Cerebellar cortex (tissue), 1 donor: ENCODE measurements at places on chromosomes 3 and 15.

GRCh38 chr3:134542287-134542958, 56.6 kb downstream of the CEP63 start:
- DNase-seq, result no peak

GRCh38 chr15:37921527-37922385, 12.7 kb upstream of the TMCO5A start:
- no peak for DNase-seq

DNA sequence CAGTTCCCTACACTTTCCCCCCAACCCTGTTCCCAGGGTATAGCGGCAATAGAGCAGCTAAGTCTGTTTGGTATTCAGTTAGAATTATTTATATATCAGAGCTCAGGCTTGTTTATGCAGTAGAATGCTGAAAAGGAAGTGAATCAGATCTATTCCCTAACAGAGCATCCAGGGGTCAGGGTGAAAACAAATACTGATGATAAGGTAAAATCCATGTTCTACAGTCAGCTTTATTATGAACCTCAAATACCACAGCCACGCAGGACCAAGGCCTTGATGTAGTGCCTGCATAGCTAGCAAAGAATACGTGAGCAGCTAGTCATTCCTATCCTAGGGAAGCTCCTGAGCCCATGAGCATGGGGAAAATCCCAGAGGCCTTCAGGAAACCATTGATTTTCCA, 229.7 kb upstream of the ICE2 start:
- DNase-seq, result no peak

- DNase-seq, result no peak
These were observed 74.6 kb upstream of the PSMD6 start for GRCh38 chr3:64097920-64098319.

GRCh38 chr3:15491143-15491542, 30.4 kb downstream of the COLQ start:
- no peak for DNase-seq

DNA sequence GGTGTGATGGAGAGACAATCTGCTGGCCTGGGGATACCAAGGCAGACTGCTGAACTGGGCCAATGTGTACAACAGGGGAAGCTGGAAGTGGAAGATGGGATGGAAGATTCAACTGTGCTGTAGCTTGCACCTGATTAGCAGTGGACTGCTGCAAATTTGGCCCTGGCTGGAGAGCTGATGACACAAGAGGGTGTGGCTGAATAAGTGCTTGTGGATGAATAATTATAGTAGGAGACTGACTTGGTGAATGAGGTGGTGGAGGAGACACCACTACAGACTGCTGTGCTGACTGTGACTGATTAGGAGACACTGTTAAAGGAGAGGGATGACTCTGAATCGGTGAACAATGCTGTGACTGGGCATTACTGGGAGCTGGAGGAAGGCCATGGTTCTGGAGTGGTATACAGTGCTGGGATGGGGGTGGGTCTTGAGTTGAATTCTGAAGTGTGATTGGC, 52.5 kb downstream of the PHC3 start:
- DNase-seq, result no peak

DNA sequence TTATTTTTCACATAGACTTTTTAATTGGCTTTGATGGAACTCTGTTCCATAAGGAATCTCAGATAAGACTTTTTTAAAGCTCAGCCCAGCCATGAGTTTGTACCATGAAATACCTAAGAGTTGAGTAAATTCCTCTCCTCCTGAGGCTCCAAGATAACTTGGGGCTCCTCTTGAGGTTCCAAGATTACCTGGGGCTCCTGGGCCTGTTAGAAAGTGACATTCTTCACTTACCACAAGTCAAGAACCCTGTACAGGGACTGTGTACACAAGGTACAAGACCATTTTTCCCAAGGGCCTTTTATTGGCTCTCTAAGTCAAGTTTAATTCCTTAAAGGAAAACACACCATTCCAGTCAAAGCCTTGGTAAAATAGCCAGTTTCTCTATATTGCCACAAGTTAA, 111.3 kb upstream of the PRR20G start:
- DNase-seq, result no peak

DNA sequence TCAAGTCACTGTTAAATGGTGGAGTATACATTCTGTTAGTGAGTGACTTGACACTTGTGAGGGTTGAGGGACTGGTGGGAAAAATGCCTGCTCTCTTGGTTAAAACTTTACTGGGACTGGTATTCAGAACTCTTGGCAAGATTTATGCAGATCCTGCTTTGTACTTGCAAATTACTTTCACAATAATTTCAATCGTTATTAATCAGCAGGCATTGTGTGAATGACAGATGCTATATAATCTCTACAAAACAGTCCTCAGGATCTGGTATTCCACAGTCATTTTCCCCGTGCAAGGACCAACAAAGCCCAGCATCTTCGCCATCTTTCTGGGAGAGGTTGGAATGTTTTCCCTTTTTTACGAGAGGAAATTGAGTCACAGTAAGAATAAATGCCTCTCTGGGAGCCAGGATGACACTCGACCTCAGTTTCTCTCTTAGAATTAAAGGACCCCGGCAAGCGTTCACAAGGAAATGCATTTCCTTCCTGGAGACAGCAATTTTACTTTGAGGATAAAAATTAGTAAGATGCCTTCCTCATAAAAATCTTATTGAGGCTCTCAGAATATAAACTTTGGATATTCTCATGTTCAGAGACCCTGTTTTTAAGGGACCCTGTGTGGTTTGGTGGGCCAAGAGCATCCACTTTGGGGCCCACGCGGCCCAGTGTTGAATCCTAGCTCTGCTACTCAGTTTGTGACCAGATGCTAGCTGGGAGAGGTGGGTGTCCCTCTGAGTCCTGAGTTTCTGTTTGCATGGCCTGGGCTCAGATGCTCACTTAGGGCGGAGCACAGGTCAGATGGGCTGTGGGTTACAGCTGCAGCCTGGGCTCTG, 45.3 kb upstream of the PLCL2 start:
- DNase-seq, result no peak

DNA sequence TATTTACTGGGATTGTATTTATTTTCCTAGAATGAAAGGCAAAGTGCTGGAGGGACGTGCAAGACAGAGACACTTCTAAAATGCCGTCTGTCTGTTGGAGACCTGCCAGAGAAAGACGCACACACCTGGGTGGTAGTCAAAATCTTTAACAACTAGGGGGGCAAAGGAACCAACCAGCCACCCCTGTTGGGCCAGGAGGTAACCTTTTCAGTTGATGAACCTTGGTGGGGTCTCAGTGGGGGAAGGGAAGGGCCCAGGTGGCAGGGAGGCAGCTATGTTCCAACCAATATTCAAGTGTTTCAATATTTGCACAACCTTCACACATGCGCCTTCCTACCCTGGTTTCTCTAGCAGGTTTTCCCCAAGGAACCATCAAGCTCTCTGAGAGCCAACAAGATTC, 99.0 kb downstream of the MEGF11 start:
- DNase-seq, result no peak

DNA sequence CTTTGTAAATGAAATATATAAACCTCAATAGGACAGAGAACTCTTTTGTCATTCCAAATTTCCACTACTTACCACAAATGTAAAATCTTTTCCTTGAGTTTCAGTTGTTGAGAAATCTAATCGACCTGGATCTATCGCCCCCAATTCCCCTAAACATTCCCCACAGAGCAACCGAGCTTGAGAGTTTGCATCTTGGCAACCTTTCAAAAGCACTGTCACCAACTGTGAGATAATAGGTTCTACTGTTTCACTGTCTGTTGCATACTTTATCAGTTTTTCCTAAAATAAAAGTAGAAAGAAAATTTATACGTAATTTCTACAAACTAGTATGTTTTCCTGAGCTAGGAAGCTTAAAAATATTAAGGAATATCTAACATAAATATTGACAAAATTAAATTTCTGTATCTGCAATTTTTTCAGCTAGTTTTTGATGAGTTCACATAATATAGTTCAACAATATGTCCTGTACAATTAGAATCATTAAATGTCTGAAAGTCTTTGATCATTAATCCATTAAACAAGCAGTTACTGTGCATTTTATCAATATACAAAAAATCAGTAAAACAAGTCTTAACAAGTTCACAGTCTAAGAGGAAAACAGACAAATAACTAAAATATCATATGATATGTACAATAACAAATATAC, 54.5 kb downstream of the ATR start:
- no peak for DNase-seq

DNA sequence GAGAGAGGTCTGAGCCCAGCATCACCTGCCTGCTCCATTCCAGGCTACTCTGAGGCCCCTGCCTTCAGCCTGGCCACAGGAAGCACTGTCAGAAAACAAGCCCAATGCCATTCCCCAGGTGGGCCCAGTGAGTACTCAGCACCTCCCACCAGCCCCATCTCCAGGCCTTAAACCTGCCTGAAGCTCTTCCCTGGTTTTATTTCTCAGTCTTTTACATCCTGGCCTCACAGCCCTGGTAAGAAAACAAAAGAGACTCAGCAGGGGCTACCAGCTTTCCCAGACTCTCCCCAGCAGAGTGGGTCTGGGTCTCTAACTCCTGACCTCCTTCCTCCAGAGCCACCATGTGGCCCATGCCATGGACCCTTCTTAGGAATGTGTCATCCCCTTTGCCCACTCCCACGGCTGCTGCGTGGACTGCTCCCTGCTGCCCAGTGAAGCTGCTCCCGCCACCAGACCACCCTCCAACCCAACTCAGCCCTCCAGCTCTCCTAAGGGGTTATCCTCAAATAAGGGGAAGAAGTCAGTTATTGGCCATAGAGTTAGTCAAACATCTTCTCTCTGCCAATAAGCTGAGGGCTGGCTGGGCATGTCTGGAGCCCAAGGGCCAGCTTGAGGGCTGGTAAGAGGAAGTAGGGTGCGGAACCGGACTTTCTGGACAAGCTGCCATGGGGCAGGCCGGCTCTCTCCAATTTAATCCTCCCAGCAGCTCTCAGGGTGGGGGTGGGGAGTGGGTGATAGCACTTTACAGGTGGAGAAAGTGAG, 116.7 kb upstream of the LINGO1 start:
- DNase-seq, result no peak

- DNase-seq, result no peak
These were observed 26.1 kb downstream of the KY start for GRCh38 chr3:134624537-134625287.

- DNase-seq, result no peak
These were observed 1141.0 kb downstream of the IGSF11 start for GRCh38 chr3:117893638-117894037.

DNA sequence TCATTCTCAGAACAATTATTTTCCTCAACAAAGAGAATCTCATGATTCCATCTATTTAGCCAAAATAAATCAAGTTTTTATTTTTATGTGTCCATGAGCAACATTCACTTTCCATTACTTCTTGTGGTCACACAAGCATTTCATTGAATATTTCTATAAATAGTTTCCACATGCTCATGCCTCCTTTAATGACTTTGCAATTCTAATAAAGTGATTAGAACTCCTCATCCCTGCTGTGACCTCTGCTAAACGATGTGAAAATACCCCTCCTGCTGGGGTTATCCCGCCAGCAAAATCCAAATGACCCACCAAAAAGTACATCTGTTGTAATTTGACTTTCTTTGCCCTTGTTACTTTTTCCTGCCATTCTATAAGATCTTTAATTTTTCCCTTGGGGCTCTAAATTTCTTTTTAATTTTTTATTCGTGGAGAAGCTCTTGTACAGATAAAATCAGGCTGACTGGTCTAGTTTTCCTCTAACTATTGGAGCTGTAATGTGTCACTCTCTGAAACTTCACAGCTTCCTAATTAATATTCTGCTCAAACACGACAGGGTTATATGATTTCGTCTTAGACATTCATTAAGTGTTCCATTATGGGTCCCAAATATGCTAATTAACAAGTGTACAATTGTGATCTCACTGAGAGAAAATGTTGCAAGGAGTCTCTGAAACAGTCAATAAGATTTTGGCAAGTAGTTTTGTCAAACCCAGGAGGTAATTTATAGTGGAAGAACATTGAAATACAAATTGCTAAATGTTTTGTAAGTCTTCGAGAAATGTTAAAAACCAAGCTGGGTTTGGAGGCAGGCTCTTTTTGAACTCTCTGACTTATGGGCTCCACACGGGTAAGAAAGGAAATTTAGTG, 533.1 kb upstream of the NAALADL2 start:
- peak; percentile 51 for DNase-seq

- DNase-seq, result no peak
These were observed 98.4 kb downstream of the TMEM266 start for GRCh38 chr15:76158226-76158625.

GRCh38 chr3:168251371-168251770, 155.6 kb upstream of the GOLIM4 start:
- DNase-seq, result no peak

DNA sequence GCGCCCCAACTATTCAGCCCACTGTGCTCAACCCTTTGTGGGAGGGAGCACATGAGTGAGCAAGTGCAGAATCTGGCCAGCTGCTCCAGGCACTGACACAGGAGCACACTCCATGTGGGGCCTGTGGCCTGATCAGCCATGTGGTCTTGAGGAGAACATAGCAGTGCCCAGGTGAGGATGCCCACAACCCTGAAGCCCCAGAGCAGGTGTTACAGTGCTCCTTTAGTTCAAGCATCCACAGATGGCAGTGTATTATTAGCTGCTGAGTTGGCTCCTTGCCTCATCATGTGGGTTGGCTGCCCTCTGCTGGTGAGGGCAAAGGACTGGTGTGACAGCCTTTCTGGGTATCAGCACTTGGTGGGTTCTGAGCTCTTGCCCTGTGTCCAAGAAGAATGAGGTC, 1588.2 kb downstream of the SI start:
- peak; percentile 46 for DNase-seq

DNA sequence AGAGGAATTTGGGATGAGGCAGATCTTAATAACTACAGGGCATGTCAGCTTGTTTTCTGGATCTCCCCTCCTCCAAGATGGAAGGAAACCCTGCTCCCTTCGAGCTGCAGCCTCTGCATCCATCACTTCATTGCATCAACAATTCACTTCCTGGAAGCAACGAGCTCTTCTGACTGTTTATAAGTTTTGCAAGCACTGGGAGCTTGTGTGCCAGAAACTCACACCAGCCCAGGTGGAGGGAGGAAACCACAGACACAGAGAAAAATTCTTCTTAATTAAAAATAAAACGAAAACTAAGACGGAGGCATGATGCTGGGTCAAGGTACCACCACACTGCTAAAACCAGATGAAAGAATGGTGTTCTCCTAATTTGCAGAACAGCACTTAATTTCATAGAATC, 10.6 kb downstream of the LRIG1 start:
- DNase-seq, result no peak

- no peak for DNase-seq
These were observed 2.9 kb downstream of the NRROS start for GRCh38 chr3:196642434-196642833.

GRCh38 chr3:184954251-184954650, 142.3 kb downstream of the VPS8 start:
- DNase-seq, result no peak

GRCh38 chr15:100880139-100880896, 687 bp downstream of the ALDH1A3 start:
- no peak for DNase-seq

GRCh38 chr15:72916897-72917296, 133.3 kb upstream of the ADPGK start:
- DNase-seq, result no peak

- no peak for DNase-seq
These were observed 1.8 kb downstream of the CADM2 start for GRCh38 chr3:84960581-84960980.

DNA sequence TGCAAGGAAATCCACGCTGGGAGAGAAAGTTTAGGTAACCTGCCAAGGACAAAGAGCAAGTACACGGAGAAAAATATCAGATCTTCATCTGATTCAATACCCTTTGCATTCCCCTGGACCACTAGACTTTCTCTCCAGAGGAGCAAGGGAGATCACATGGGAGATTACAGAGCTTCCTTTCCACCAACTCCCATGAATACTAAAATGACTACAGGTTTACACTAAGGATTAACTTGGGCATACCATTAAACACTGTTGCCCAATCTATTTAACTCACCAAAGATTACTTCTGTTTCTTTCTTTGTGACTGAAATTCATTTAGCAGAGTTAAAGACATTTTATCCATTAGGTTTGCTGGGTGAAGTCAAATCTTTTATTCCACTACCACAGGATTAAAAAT, 71.2 kb downstream of the RYK start:
- no peak for DNase-seq
